Activated CD8-positive, alpha-beta memory T cell treated with anti-CD3 and anti-CD28 coated beads for 1 hour (primary cell): ENCODE measurements at places on chromosomes 3 and 15.

- DNase-seq = no peak
These were observed 22.9 kb downstream of the RAB8B start for GRCh38 chr15:63212050-63213004.

DNA sequence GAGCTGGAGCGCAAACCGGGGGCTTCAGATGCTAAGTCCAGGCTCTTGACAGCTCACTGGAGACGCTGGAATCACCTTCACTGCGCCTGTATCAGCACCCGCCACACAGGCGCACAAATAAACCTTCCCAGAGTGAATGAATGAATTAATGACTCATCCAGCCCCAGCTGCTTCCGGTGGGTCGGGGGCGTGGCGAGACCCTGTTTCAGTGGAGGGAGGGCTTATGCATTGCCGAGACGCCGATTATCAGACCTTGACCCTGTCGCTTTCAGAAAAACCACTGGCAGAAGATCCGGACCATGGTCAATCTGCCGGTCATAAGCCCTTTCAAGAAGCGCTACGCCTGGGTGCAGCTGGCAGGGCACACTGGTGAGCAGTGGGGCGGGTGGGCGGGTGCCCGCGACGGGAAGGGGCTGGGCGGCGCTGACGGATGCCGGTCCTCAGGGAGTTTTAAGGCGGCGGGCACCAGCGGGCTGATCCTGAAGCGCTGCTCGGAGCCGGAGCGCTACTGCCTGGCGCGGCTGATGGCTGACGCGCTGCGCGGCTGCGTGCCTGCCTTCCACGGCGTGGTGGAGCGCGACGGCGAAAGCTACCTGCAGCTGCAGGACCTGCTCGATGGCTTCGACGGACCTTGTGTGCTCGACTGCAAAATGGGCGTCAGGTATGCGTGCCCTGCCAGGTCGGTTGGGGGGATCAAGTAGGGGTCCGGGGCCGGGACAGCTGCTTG is 7.7 kb downstream of the ITPKA start:
- no peak for DNase-seq

GRCh38 chr15:73852507-73852906 is 20.9 kb upstream of the TBC1D21 start:
- no peak for DNase-seq

GRCh38 chr3:188254520-188255070 is 100.6 kb downstream of the LPP start:
- DNase-seq = no peak

DNA sequence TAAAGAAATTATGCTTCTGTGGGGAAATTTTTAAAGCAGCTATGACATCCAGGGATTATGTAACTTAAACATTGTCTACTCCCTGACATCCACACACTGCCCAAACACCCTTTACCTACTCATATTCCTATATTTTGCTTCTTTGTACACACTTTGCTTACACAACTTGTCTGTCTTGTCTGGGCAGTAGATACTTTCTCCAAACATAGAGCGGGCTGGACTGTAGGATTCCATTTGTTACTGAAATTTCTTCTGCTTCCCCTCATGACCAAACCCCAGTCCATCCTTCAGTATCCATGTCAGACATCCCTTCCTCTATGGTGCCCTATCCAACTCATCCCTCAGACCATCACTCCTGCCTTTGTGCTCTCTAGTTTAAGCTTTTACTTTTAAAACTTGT is 19.9 kb downstream of the NCEH1 start:
- DNase-seq = no peak

DNA sequence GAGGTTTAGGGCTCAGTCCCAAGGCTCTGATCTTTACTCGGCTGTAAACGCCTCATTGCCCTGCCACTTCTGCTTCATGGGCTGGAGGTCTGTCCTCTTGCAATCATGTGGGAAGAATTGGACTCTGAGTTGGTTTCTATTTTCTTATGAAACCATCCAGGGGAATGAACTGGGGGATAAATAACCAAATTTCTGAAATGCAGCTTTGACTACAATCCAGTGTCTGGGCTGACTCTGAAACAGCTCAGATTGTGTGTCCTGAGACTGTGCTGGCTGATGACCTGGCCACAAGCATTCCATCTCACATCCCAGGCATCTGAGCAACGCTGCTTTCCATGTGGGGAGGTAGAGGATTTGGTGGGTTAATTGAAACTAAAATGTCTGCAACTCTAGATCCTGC is 71.0 kb upstream of the GALNT15 start:
- DNase-seq = no peak

GRCh38 chr3:177468331-177468730 is 271.0 kb upstream of the TBL1XR1 start:
- DNase-seq = no peak

DNA sequence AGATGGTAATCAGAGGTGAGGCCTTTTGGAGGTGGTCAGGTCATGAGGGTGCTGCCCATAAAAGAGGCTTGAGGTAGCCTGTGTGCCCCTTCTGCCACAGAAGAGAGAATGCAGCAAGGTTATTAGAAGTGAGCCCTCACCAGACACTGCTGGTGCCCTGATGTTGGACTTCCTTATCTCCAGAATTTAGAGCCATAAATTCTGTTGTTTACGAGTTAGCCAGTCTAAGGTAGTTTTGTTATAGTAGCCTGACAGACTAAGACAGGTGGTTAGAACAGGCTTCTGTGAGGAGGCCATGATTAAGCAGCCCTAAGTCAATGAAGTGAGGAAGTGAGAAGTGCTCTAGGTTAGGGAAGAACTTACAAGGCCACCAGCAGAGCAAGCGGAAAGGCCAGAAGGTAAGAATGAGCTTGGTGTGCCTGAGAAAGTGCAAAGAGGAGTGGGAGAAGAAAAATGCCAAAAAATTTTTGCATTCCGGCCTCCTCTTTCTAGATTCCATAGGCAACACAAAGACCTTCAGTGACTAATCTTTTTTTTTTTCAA is 44.2 kb upstream of the STT3B start:
- DNase-seq = no peak

DNA sequence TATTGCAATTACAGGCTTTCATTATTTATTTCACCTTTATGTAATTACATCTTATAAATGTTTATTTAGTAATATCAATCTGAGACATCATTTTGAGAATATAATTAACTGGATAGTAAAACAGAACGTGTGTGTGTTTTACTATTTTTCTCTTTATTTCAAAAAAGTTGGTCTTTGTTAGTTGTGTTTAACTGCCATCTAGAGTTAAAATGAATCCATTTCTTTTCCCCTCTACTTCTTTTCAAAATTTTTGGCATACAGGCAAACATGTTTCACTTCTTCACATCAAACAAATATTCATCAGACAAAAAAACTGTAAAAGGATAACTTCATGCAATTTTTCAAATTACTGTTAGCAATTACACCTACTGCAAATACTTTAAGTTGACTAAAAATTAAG is 61.1 kb downstream of the FEZF2 start:
- no peak for DNase-seq

DNA sequence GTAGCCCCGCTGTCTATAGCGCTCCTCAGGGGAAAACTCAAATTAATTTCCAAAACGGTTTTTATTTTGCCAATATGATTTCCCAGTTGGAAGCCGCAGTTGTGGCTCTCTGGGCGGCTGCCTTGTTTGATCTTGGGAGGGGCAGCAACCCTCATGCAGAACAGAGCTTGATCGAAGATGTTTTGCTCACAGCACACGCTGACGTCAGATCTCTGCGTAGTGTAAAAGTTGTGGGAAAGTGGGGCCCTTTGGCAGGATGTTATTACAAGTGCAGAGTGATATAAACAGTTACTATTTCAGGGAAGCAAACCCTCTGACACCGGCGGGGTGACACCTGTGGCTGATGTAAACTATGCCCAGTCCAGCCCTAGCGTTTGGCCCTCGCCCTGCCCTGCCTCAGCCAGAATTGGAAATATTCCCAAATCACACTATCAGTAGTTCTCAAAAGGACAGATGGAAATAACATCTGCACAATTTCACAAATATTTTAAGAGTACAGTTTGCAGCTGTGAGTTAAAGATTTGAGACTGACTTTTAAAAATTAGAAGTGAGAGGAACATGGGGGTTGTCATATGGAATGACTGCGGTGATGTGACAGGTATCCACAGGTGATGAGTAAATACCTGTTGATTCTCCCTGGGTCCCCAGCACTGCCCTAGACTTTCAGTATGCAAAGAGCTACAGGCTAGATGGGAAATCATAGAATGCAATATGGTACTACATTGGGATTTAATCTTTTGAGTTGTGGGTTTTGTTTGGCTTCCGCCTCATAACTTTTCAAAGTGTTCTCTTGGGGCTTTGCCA is 1.7 kb downstream of the SYNM start:
- no peak for DNase-seq

DNA sequence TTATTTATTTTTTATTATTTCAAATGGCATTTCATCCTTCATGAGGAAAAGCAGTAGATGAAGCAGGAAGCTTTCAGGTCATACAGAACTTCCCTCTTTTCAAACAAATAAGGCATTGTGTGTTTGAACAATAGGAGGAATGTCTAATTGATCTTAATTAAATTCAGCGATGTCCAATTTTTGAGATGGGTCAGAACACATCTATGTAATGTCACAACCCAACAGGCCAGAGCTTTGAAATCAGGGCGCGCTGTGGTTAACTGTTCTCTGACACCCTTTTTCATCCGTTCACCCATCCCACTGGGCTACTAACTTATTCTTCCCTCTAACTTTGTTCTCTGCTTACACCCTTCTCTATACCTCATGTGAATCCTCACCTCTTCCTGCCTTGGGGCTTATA is 510.5 kb downstream of the FOXP1 start:
- no peak for DNase-seq

DNA sequence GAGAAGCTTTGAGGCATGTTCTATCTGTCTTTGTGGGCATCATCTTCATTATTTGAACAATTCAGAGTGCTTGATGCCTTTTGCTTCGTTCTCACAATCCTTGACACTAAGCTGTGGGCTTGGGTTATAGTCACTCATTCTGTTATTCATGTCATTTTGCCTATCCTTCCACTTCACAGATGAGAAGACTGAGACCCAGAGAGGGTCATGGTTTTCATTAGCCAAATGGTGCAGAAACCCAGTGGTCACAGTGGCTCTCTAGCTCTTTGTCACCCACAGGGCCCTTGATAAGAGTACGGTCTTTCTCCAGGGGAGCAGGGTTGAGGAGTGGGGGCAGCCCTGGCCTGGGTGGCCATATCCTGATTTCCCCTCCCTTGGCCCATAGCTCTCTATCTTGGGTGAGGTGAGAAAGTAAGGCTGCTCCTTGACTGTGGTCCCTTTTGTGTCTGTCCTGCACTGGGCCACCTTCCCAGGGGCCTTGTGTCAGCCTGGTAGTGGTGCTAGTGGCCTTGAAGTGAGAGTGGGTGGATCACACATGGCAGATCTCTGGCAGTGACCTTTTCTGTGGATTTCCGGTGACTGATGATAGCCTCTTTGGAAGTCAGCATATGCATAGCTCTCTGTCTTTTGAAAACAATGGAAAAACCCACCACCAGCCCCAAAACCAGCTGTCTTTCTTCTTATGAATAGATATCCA is 130.1 kb downstream of the IGF1R start:
- no peak for DNase-seq

DNA sequence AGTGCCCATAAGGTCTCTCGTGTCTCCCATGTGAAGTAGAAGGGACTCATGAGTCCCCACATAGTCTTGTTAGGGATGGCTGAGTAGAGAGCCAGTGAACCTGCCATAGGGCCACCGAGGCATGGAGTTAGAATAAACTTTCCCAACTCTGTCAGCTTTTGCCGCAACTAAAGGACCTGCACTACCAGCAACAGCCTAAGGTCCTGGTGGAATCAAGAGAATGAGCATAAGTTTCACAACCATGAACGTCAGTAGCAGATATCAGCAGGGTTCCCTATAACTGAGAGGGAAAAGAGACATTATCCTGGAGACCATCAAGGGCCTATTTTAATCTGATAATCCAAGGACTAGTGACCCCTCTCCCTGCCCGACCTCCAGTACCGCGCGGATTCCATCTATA is 60.3 kb upstream of the FNDC3B start:
- DNase-seq = no peak

- DNase-seq = no peak
These were observed 3.3 kb downstream of the PIK3CA start for GRCh38 chr3:179151474-179151873.

DNA sequence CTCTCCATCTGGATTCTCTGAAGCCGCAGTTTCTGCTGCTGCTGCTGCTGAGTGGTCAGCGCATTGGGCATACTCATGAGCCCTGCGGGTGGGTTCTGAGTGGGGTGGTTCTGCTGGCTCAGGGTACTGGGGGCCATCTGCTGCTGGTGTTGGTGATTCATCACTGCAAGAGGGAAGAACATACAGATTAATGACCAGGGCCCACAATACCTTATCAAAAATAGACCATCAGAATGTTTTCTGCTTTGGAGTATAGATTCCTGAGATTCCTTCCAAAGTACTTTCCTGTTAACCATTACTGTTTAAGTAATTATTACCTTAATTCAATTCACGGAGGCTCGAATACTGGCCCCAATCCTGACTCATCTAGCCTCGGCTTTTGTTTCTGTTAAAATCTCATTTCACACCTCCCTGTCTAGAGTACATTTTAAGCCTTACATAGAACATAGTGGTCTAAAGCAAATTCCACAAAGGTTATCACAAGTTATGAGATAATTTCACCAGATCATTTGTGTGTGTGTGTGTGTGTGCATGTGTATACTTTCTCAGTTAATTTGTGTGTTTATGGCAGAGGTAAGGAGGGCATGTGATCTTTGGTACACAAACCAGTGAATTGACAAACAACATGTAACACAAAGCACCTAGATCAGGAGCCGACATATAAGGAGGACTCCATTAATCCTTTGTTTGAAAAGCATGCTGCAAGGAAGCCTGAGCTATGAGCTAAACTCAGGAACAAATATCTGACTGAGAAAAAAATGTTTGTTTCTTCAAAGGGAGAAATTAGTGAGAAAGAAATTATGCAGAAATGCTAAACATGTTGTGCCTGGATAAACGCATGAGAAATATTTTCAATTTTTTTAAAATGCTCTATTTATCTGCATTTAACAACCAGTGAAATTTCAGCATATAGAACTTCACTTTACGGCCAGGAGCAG is 68.1 kb downstream of the TM4SF4 start:
- DNase-seq = no peak

GRCh38 chr3:52471371-52472238 is 16.2 kb downstream of the NISCH start:
- no peak for DNase-seq

- DNase-seq = no peak
These were observed at the start of gene RGMA for GRCh38 chr15:93088981-93089726. Gene RGMA, minus strand, starts transcription at chr15:93089211. Its CDS starts 279 bp downstream, at chr15:93088932.

DNA sequence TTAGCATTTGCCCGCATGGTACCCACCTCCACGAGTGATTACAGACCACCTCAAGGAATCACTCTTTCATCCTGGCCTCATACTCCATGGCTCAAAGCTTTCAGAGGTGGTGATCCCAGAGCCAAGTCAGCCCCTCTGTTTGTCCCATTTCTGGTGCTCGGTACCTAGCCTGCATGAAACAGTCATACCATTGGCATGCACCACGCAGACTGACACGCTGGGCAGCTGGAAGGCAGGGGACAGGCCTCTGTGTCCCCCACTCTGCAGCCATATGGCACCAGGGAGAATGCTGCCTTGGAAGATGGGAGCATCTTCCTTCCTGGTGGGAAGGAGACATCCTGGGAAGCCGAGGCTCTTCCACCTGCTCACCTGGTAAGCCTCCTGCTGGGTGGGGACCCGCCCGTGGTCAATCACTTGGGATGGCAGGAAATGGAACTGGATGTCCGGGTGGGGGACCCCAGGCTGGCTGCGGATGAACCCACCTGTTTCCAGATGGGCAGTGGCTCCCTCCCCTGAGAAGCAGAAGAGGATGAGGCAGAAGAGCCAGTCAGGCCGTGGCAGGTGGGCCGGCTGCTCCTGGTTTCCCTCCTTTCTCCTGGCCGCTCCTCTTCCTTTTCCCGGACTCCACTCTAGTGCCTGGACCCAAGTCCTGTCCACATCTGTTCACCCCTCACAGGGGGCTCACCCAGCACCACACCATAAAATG is 26.9 kb downstream of the CHDH start:
- no peak for DNase-seq
